T-helper 2 cell treated with Interferon-gamma antibody and Interleukin-4, amounts not matched to agents 5 μg/mL and 100 μg/mL, for 36 hours (primary cell): ENCODE measurements at places on chromosomes 6 and 20.

GRCh38 chr6:170212051-170212756, 78.7 kb downstream of the DLL1 start:
- H3K36me3 ChIP-seq = no peaks in the 10 kb centered on the region
- H3K27ac ChIP-seq = no peak overlapping the region
- H3K4me3 ChIP-seq = no peak overlapping the region
- no peaks in the 10 kb centered on the region for H3K27me3 ChIP-seq
- DNase-seq = peak; percentile 2

GRCh38 chr6:106800379-106800778, 171.0 kb downstream of the QRSL1 start:
- H3K4me1 ChIP-seq = peaks cover 8% of the 10 kb centered on the region
- no peak for DNase-seq
- H3K4me3 ChIP-seq = no peak overlapping the region
- H3K36me3 ChIP-seq = no peaks in the 10 kb centered on the region

GRCh38 chr6:86016567-86016966, 373.9 kb upstream of the SYNCRIP start:
- no peak overlapping the region for H3K4me3 ChIP-seq
- no peaks in the 10 kb centered on the region for H3K4me1 ChIP-seq
- no peaks in the 10 kb centered on the region for H3K27me3 ChIP-seq
- no peak for DNase-seq
- no peaks in the 10 kb centered on the region for H3K36me3 ChIP-seq

DNA sequence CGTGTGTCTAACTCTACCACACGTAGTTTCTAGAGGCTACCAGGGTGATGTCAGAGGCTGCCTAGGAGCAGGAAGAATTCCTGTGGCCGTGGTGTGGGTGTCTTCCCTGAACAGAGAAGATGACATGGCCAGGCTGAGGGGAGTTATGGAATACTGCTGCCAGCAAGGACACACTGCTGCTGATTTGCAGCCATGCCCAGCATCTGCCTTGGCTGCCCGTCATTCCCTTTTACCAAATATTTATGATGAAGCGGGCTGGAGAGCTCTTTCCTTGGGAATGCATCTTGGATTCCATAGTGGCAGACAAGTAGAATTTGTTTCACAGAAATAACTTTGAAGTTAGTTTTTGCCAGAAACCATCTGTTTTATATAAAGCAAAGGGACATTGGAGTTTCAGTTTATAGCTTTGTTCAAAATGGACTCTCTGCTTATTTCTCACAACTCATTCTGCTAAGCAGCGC, 80.8 kb upstream of the VSTM2L start:
- no peaks in the 10 kb centered on the region for H3K4me1 ChIP-seq
- H3K4me3 ChIP-seq = no peak overlapping the region
- DNase-seq = no peak
- H3K27me3 ChIP-seq = no peaks in the 10 kb centered on the region
- no peak overlapping the region for H3K27ac ChIP-seq

DNA sequence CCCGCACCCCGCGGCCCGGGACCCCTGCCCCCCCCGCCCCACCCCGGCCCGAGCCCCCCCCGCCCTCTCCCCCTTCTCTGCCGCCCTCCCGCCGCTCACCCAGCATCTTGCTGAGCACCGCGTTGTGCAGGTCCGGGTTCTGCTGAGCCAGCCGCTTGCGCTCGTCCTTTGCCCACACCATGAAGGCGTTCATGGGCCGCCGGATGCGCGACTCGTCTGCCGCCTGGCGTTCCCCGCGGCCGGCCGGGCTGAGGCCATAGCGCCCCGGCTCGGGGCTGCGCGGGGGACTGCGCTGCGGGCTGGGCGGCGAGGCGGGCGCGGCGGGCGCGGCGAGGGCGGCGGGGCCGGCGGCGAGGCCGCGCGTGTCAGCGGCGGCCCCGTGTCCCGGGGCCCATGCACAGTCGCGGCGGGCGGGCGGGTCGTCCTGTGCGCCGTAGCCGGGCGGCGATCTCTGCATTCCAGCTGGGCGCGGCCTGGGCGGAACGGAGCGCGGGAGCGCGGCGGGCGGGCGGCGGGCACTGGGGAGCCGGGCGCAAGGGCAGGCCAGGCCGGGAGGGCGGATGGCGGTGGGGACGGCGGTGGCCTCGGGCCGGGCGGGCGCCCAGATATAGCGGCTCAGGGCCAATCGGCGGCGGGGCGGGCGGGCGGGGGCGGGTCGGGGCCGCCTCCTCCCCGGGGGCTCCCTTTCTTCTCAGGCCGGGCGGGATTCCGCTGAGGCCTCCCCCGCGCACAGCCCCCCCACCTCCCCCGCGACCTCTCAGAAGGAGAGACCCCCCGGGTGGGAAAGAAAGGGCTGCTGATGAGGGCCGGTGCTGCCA, at the start of gene SOX18:
Gene SOX18, minus strand, starts transcription at position 580 of the 818 bp plus-strand sequence. Its CDS starts 123 bp downstream, at position 457.
- peak within 1 kb of the TSS; percentile 54 for H3K4me3 ChIP-seq
- no peaks in the 10 kb centered on the region for H3K36me3 ChIP-seq
- peaks cover 43% of the 10 kb centered on the region for H3K27me3 ChIP-seq

DNA sequence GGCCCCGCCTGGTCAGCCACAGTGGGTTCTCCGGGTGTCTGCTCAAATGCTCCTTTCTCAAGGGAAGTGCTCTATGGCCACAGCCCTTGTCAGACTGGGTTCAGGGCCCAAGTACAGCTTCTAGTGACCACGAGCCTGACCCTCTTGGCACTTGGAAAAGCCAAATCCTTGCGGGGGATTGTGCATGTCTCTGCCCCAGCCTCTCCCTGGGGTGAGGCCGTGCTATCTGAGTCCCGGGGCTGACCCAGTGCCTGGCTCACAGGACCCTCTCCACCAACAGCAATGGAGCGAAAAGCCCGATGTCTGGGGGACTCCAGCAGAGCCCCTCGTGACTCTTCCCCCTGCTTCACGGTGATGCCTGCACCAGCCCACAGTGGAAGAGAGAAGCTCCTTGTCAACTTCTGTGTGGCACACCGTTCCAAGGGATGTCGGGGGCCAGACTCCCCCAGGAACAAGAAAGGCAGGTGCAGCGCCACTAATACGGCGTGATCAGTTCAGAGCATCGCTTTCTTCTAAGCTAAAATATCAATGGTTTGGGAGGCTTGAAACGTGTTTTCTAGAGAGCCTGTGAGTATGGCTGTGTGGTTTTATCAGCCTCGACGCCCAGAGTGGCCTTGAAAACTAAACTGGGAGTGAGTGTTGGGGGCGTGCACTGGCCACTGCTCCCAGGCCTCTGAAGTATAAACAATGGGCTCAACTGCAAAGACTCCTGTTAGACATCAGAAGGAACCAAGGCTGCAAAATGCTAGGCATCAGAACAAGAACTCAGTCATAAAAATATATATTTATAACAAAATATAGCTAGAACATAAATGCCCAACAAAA, 51.9 kb downstream of the DLL1 start:
- no peak overlapping the region for H3K27ac ChIP-seq
- no peaks in the 10 kb centered on the region for H3K36me3 ChIP-seq
- no peak for DNase-seq
- no peaks in the 10 kb centered on the region for H3K27me3 ChIP-seq
- H3K4me1 ChIP-seq = no peaks in the 10 kb centered on the region

DNA sequence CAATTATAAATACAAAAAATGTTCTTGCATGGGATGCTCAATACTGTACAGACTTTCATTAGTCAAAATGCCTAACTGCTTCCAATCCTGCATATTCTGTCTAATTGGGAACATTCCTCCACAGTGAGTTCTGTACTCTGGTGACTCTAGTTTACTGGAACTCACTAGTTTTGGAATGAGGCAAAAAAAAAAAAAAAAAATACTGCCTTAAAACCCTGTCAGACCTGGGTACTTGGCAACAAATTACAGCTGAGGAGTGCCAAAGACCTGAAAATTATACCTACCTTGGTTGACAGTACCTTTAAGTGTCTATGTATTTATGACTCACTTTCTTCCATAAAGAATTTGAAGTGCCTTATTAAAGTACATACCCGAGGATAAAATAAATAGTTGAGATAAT, 276.7 kb downstream of the FARS2 start:
- peaks cover 15% of the 10 kb centered on the region for H3K4me1 ChIP-seq
- no peak for DNase-seq

- DNase-seq = no peak
- no peaks in the 10 kb centered on the region for H3K36me3 ChIP-seq
- H3K4me3 ChIP-seq = no peak overlapping the region
These were observed 26.9 kb downstream of the NRN1 start for GRCh38 chr6:5979650-5980420.

- no peak for DNase-seq
- H3K27me3 ChIP-seq = no peaks in the 10 kb centered on the region
- no peak overlapping the region for H3K27ac ChIP-seq
- H3K4me3 ChIP-seq = no peak overlapping the region
- H3K4me1 ChIP-seq = no peaks in the 10 kb centered on the region
- no peaks in the 10 kb centered on the region for H3K36me3 ChIP-seq
These were observed 270.9 kb upstream of the SPTLC3 start for GRCh38 chr20:12737900-12738299.

DNA sequence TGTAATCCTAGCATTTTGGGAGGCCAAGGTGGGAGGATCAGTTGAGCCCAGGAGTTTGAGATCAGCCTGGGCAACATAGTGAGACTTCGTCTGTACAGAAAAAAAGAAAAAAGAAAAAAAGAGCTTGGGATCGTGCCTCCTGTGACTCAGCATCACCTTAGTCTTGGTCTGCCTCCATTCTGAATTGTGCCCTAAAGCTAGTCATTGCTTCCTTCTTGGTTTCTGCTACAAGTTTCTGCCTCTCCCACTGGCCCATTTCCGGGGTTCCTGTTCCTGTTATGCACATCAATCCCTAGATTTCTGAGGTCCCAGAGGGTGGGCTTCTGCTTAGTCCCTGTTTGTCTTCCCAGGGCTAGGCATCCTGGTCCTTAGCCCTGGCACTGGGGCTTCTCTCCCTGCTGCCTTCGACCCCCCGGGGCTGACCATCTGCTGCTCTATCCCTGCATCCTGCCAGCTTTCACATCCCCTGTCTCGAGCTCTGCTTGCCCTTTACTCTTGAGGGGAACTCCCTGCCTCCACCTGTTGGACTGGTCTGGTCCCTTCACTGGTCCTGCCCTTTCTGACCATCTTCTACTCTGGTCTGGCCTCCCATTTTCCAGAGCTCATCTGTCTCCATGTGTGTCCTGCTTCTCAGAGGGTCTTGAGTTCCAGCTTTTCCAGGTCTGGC, 77.5 kb upstream of the ESR1 start:
- DNase-seq = no peak
- H3K4me1 ChIP-seq = no peaks in the 10 kb centered on the region
- H3K36me3 ChIP-seq = no peaks in the 10 kb centered on the region
- peaks cover 3% of the 10 kb centered on the region for H3K27me3 ChIP-seq
- no peak overlapping the region for H3K27ac ChIP-seq

DNA sequence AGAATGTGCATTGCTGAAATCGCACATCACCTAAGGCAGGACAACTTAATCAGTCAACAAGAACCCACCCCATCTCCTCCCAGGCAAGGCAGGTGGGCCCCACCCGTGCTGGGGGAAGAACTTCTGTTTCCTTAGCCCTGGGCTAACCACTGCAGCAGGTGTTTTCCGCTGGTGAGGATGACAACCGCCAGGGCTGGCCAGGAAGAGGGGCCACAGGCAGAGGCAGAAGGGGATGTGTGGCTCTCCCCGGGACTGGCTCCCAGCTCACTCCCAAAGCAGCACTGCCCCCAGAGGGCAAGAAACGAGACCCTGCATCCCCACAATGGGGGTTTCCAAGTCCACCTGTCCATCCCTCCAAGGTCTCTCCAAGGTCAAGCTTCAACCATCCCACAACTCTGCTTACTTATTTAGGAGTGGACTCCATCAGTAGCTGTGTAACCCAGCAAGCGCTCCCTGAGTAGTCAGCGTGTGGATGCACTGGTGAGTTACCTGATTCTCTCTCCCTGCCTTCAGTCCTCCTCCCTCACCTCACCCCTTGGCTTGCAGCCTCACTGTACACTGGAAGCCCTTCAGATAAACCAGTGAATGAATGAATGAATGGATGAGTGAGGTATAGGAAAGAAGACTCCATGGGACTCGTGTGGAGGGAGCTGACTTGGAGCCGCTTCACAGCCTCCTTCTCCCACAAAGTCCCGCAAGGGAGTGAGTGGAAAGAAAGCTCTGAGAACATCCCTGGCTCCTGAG, 168.2 kb upstream of the CST7 start:
- H3K36me3 ChIP-seq = no peaks in the 10 kb centered on the region
- peaks cover 4% of the 10 kb centered on the region for H3K4me1 ChIP-seq
- DNase-seq = no peak
- peaks cover 25% of the 10 kb centered on the region for H3K27me3 ChIP-seq
- H3K4me3 ChIP-seq = no peak overlapping the region

DNA sequence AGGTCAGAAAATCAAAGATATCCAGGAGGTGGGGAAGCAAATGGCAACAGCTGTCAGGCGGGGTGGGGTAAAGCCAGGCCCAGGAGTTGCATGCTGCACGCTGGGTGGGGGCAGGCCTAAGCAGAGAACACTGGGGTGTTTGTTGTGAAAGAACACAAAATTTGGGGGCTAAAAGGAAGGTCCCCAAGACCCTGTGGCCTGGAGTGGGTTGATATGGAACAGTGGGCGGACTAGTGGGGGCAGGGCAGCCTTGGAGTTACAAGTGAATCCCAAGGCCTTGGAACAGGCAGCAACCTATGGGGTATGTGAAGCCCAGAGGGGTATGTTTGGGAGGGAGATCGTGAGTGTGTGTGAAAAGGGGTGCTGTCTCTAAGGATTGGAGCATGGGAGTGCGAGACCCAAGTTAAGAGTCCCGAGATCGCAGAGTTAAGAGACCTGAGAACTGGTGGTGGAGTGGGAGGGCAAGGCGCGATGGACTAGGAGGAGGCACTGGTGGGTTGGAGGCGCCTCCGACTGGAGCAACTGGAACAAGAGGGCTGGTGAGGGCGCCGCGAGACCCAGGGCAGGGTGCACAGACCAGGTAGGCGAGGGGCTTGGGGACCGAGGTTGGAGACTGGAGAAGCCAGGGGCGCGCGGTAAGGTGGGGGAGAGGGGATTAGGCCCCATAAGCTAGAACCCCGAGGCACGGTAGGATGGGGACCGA, 658 bp downstream of the CUL7 start:
- H3K4me3 ChIP-seq = peak overlapping the region; percentile 99
- peaks cover 36% of the 10 kb centered on the region for H3K36me3 ChIP-seq
- H3K27ac ChIP-seq = peak overlapping the region; percentile 99
- DNase-seq = no peak
- H3K27me3 ChIP-seq = no peaks in the 10 kb centered on the region
